ENCODE measurements at places on chromosomes 11 and 22.
A peak's percentile ranks its signal among the peaks of the same experiment; 100 is the strongest.

- peak; percentile 64 for DNase-seq
Observed at GRCh38 chr11:36672815-36673450, 74.9 kb upstream of the RAG2 start.

DNA sequence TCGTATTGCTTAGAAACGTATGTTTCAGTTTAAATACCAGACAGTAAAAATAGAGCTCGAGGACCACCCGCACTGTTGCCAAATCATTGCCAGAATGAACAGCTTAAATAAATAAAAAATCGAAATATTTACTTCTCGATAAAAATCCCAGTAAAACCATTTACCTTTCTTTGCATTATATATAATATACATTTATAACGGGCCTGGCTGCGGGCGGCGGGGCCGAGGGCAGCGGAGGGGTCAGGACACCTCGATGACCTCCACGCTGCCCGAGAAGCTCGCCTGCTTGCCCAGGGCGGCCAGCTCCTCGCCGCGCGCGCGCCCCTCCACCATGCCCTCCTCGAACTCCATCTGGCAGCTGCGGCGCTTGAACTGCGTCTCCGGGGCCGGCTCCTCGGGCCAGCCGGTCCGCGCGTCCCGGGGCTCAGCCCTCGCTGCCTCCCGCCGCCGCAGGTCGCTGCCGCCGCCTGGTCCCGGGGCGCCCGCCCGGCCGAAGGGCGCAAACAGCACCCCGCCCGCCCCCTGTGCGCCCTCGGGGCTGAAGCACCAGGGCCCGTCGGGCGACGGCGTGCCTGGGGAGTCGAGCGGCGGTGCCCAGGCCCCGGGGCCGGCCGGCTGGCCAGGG is 15.7 kb downstream of the DUSP8 start:
- DNase-seq = no peak

GRCh38 chr22:36568846-36569245 is 39.9 kb upstream of the EIF3D start:
- no peak for DNase-seq

GRCh38 chr11:100709233-100709957 is 22.3 kb downstream of the ARHGAP42 start:
- DNase-seq = no peak

DNA sequence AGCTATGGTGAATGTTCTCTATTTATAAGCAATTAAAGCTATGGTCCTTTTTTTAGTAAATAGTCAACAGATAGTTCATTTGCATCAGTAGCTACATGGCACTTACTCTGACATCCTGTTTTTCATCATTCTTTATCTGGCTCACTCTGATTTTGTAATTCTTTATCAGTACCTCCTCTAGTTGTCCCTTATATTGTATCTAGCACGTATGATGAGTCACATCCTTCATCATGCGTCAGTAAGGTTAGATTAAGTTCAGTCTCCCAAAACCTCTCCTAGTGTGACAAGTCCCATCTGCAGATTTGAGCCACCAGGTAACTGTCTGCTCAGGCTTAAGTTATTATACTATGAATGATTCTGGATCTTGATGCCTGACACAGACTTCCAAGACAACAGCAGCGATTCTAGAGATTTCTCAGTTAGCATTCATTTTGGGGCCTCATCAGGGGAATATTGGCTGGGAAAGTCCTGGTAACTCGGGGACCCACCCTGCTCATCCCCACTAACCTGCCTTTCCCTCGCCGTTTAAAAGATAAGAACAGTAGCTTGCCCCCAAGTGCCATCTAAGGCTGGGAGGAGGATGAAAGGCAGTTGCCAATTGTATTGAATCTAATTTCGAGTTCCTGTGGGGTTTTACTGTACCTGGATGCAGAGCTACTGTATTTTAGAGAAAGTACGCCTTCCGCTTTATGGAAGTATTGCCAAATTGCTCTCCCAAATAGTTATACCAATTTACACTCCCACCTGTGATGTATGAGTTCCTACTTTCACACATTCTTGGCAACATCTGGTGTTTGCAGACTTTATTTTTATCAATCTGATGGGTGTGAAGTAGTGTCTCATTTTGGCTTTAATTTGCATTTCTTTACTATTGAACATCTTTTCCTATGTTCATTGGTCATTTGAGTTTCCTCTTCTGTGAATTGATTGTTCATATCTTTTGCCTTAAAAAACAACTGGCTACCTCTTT is 55.9 kb downstream of the ZC3H12C start:
- peak; percentile 85 for DNase-seq

- DNase-seq = no peak
Observed at GRCh38 chr11:4464216-4465159, 15.4 kb downstream of the OR52K2 start.

GRCh38 chr22:27474112-27474571 is 327.4 kb downstream of the MN1 start:
- no peak for DNase-seq

DNA sequence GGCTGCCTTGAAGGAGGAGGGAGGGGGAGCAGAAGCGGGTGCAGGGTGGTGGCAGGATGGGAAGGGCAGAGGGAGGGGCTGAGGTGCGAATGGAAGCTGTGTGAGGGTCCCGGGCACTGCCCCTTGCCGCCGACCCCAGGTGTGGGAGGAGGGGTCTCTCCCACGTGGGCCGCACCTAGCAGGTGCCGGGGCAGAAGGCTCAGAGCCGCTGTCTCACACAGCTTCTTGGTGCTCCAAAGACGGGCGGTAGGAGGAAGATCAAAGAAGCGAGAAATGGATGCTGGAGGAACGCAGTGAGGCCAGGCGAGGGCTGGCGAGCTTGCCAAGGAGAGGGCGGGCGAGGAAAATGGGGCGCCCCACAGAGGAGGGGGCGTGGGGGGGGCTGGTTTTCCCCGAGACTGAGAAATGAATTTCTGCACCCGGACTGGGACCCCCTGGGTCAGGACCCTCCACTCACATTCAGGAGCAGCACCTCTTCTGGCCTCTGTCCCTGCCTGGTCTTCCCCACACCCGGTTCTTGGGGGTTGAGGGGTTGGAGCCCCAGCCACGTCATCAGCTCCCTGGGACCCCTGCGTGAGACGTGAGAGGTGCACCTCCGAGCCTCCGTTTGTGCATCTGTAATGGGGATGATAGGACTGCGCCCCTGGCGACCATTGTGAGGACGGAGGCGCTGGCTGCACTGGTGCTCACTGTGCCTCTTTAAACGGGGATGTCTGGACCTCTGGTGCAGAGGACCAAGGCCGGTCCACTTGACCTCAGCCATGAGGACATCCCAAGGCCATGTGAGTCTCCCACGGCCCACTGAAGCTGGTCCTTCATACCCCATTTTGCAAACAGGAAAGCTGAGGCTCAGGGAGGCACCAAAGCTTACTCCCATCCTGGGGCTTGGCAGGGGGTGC is 16.8 kb downstream of the LSP1 start:
- DNase-seq = no peak

DNA sequence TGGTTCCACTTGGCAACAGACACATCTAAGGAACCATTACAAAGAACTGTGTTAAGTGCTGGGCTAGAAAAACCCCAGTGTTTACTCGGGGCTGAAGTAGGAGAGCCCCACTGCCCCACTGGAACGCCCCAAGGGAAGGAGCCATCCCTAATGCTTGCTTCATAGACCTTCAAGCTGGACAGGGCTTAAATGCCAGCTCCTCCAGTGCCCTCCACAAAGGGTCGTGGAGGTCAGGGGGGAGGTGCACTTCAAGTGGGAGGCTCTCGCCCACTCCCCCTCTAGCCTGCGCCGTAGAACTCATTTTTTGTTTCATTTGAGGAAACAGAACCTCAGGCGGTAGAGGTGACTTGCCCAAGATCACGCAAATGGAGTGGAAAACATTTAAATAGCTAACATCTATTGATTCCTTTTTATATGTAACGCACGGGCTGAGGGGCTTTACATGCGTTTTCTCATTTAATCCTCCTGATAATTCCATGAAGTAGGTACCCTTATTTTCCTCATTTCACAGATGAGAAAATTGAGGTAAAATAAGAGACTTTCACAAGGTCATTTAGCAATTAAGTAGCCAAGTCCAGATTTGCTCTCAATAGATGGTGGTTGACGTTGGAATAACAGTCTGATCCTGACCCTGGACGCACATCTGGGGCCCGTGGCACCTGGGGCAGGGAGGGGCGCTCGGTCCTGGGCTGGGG is 545 bp upstream of the ZDHHC13 start:
- DNase-seq = no peak

DNA sequence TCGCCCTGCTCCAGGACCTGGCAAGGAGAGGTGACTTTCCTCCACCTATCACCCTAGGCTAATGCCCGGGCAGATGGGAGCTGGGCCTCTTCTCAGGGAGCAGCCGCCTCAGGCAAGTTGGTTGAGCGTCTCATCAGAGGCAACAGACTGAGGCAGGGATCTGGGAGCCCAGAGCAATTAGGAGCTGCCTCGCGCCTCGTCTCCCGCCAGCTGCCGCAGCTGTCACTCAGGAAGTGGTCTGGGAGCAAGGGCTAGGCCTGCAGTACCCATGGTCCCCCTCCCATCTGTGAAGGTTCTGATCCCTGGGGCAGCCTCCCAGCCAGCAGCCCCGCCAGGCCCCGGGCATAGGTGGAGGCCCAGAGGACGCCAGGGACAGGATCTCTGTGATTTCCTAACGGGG is 4.6 kb upstream of the CABP7 start:
- no peak for DNase-seq

DNA sequence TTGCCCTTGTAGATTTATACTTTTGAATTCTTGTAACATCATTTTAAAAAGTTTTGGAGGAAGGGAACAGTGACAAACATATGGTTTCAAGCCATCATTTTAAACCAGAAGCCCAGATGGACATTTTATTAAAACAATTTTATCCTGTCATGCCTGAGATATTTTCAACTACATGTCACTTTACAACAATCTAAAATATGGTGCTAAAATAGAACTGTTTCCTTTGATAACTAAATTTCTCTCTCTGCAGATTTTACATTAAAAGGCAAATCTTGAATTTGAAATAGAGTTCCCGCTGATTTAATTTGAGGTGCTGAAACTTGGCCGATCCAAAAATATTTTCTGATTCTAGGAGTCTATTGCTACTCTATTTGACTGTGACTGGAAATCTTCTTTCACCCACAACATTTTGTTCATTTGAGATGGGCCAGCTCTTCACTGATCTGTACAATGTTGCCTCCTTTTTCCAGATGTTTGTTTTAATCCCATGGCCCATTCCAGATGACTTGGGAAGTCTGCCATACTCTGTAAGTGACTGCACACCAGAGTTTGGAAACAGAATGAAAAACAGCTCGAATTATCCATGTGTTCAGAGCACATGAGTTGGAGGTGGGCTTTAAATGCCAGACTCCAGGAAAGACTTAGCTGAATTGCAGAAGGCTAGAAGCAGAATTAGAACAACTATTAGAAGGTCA is 402.5 kb downstream of the TMEM135 start:
- DNase-seq = no peak

DNA sequence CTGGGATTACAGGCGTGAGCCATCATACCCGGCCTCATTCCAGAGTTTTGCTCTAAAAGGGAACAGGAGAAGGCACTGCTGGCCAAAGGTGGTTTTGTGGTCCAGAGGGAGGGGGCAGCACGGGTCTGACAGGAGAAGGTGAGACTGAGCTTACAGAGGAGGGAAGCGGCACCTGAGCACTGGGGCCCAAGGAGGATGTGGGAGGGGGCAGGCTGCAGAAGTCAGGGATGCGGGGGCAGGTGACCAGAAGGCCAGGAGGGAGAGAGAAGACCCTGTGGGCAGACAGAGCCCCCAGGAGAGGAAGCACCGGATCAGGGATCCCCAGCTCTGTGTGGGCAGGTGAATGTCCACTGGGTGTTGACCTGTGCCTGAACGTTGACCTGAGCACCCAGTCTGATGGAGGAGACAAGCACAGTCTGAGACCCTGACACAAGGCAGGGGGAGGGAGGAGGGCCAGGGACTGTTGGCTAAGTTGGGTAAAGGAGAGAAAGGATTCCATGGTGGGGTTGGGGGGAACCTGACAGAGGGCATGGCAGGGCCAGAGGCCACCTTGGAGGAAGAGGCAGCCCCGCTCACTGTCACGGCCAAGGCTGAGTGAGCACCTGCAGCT is 12.0 kb upstream of the PRR5 start:
- DNase-seq = no peak

- DNase-seq = no peak
Observed at GRCh38 chr11:73249853-73250783, 22.0 kb upstream of the P2RY6 start.

GRCh38 chr11:132784441-132784840 is 747.9 kb downstream of the OPCML start:
- no peak for DNase-seq

DNA sequence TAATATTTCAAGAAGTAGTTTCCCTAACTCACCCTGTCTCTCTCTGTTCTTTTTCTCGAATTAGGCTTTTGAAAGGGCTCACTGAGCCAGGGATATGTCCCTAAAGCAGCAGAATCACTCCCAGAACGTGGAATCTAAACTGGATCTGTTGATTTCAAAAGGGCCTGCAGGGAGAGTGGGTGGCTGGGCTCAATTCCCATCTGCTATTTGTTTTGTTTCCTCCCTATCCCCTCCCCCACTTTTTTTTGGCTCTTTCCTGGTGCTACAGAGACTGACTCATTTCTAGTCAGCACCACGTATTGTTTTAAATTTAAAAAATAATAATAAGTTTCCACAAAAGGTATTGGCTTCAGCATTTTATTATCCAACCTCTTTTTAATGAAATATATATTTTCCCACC is 961.5 kb downstream of the FAM181B start:
- peak; percentile 68 for DNase-seq

GRCh38 chr22:46515208-46516111 is 22.0 kb downstream of the CELSR1 start:
- no peak for DNase-seq

- no peak for DNase-seq
Observed at GRCh38 chr11:113198972-113199661, 115.3 kb upstream of the TTC12 start.

DNA sequence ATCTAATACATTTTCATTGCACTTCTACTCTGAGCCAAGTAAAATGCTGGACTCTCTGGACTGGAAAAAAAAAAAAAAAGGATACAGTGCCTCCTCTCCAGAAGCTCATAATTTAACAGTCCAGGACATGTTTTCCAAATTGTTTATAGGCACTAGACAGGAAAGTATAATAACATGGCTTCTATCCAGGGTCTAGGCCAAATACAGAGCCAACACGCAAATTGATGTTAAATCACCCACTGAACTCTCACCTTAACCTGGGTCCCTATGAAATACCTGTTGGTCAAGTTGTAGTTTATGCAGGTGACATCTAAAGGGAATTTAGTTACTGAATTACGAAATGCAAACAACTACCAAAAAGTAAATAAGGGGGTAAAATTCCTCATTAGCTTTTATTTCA is 428.7 kb upstream of the LUZP2 start:
- DNase-seq = no peak

DNA sequence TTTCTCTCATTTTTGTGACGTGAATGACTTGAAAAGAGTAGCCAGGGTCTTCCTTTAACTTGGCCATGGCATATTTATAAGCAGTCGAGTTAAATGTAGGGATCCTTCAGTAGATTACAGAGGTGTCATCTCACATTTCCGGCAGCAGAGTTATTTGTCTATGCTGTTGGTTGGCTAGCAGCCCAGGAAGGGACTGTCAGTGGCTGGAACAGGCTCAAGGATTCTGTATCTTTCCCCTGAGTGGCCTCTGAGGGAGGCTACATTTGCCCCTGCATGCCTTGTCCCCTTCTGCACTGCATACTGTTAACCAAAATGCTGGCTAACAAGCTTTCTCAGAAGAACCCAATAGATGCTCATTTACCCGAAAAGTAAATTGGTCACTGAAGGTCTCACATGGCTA is 187.6 kb downstream of the PGR start:
- DNase-seq = no peak

GRCh38 chr11:8863838-8864237 is 47.2 kb upstream of the AKIP1 start:
- DNase-seq = no peak

Measured in OCI-M1 (cell line).